NCI-H1930 (cell line): ENCODE measurements at places on chromosomes 11 and 22.

DNA sequence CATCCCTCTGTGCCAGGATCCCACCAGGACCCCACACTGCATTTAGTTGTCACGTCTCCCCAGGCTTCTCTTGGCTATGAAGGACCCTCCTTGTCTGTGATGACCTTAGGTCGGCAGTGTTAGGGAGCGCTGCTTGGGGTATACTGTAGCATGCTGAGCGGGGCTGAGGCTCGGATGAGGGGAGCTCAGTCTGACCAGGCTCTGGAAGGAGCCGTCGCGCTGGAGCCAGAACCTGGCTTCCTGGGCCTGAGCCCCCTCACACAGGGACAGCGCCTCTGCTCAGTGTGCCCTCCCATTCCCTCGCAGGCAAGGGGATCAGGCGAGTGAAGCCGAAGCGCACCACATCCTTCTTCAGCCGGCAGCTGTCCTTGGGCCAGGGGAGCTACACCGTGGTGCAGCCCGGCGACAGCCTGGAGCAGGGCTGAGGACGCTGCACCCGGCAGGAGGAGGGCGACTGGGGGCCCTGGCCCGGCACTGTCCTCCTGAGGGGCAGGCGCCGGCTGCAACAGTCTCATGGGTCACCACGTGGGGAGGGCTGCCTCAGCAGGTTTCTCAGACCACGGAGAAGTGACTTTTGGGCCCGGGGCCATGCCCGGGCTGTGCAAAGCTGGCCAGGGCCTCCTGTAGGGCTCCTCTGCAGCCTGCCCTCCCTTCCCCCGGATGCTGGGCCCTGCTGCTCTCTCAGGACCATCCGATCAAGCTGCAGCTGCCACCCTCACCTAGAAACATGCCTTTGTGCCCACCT, 11.5 kb upstream of the NEAT1 start:
- DNase-seq = no peak

- DNase-seq = no peak
Observed at GRCh38 chr22:35051013-35051535, 14.9 kb upstream of the ISX start.

- no peak for DNase-seq
Observed at GRCh38 chr11:45400591-45400990, 114.5 kb upstream of the SYT13 start.

DNA sequence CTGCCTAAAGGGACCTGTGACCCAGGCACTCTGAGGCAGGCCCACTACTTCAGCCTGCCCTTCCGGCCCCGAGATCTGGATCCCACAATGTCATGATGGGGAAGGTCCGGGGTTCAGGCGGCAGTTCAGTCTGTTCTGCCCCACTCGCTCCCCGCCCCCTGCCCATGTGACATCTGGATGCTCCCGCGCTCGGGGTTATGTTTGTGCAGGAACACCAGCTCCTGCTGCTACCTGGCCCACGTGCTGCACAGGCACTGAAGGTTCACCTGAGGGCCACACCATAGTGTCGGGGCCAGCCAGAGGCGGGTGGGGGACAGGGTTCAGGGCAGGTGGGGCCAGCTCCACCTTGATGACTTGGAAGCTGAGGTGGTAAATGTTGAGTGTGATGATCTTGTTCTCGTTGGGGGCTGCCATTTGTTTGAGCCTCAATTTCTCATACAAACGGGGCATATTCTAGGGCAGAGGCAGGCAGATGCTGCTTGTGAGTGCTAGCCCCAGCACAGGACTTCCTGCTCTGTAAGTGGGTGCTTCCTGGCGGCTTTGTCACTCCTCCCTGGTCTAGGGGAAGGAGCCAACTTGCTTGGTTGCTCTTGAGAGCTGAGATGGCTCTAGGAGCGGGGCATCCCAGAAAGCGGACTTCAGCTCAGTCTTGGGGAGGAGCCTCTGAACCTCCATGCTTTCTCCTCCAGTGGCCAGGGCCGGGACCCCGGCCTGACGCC, 4.4 kb upstream of the SIPA1 start:
- DNase-seq = no peak

GRCh38 chr11:124669193-124669592, 4.3 kb downstream of the SIAE start:
- no peak for DNase-seq

GRCh38 chr22:50115693-50116092, 25.9 kb downstream of the MOV10L1 start:
- DNase-seq = no peak

GRCh38 chr11:64007629-64008282, 21.5 kb downstream of the OTUB1 start:
- DNase-seq = no peak

DNA sequence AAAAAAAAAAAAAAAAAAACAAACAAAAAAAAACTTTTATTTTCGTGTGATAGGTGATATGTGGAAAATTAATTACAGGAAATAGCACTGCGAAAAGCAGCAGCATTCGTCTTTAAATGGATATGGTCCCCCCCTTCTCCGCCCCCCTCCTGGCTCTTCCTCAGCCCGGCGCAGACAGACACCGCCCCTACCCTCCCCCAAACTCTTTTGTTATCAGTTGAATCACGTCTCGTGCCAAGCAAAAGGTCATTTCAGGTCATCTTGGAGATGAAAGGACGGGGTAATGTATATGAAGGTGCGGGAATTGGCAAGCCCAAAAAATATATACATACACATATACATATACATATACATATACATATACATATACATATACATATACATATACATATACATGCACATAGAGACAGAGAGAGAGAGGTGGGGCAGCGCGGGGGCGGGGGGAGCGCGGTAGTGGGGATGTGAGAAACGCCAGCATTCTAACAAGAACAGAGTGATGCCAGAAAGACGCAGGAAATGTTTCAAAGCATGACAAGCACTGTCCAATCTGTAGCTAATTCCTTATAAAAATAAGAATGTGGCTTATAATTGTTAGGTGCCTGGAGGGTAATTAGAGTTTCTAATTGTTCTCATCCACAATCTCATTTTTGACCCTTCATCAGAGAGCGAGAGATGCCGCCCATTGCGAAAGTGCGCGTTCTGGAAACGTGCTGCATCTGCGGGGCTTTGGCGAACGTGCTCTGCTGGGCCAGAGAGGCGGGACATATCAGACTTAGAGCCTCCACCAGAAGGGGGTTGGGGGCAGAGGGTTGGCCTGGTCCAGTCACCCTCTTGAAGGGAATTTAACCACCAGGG, 214.5 kb upstream of the UBASH3B start:
- no peak for DNase-seq

- no peak for DNase-seq
Observed at GRCh38 chr22:49312601-49313000, 515.1 kb downstream of the BRD1 start.

DNA sequence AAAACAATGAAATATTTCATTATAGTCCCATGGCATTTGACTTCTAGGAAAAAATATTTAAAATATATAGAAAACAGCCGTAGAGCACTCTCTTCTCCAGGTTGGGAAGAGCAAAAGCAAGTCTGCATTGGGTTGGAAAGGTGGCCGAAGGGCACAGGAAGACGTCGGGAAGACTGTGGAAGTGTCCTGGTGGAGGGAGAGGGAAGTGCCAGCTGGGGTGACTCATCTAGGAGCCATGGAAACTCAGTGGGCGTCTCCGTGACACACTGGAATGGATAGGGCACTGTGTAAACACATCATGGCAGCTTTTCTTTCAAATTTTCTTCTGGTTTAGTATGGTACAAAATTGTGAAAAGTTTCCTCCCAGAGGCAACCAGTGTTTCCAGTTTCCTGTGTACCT, 12.7 kb downstream of the GTPBP1 start:
- no peak for DNase-seq

- DNase-seq = no peak
Observed at GRCh38 chr11:68430801-68431200, 29.8 kb upstream of the PPP6R3 start.

DNA sequence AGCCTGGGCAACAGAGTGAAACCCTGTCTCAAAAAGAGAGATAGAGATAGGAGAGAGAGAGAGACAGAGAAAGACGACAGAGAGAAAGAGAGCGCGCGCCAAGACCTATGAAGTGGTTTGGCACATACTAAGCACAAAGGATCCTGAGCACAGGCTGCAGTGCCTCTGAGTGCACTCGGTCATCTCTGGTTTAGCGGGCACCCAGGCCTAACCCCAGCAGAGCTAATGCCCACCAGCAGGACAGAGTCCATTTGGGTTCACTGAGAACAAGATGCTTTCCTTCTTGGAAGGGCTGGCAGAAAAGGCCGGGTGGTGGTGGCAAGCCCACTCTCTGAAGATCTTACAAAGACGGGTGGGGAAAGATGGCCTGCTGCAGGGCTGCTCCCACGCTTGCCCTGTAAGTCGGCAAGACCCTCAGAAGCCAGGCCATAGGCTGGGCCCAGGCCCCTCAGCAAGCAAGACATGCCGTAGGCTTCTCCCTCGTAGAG, 3.3 kb downstream of the SCARF2 start:
- no peak for DNase-seq

DNA sequence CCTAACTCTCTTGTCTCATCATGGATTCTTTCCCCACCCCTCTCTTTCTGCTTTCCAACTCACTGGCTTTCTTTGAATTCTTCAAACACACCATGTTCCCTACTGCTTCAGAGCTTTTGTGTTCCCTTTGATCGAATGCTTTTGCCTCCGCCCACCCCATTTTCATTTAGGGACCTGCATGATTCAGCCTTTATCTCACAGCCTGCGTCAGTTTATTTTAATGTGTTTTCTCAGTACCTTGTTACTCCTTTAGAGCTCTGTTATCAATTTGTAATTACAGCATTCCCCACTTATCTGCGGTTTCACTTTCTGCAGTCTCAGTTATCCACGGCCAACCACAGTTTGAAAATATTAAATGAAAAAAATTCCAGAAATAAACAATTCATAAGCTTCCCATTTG, 451.3 kb downstream of the METTL15 start:
- DNase-seq = no peak

DNA sequence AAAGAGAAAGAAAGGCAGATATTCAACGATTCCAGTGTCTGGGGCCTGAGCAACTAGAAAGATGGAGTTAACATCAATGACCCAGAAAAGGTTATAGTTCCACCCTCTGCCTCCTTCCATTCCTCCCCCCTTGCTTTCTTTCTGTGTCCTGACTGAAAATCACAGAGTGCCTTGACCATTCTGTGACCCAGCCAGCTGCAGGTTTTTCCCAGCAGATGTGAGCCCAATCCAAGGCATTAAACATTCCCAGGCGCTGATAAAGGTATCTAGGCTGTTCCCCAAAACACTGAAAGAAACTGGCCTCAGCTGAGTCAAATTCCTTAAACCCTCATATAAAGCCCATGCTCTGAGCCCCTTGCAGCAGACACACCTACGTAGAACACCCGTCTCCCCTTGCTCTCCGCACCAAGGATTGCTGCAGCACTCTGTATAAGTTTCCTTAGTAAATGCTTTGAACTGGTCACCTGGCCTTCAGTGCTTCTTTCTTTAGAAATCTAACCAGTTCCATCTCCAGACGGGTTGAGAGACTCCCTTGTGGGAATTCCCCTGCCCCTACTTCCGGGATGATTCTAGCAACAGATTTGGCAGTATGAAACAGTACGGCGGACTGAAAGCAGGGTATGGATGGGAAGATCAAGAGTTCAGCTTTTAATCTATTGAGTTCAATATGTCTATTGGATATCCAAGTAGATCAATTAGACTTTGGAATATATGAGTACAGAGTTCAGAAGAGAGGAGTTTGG, 48.8 kb upstream of the ZC3H12C start:
- no peak for DNase-seq

DNA sequence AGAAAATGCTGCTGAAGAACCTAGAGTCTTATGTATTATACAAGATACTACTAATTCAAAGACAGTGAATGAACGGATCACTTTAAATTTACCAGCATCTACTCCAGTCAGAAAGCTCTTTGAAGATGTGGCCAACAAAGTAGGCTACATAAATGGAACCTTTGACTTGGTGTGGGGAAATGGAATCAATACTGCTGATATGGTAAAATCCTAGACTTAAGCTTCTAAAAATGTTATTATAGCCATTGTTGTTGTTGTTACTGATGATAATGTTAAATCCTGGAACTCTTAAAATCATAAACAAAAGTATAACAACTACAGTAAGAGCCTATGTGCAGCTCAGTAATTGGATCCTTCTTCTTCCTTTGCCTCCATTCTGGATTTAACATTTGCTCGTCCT, 38.4 kb downstream of the USP47 start:
- DNase-seq = no peak

- DNase-seq = no peak
Observed at GRCh38 chr11:83661491-83662350, 375.6 kb upstream of the CCDC90B start.

- no peak for DNase-seq
Observed at GRCh38 chr11:111694851-111695250, 71.3 kb downstream of the PPP2R1B start.

DNA sequence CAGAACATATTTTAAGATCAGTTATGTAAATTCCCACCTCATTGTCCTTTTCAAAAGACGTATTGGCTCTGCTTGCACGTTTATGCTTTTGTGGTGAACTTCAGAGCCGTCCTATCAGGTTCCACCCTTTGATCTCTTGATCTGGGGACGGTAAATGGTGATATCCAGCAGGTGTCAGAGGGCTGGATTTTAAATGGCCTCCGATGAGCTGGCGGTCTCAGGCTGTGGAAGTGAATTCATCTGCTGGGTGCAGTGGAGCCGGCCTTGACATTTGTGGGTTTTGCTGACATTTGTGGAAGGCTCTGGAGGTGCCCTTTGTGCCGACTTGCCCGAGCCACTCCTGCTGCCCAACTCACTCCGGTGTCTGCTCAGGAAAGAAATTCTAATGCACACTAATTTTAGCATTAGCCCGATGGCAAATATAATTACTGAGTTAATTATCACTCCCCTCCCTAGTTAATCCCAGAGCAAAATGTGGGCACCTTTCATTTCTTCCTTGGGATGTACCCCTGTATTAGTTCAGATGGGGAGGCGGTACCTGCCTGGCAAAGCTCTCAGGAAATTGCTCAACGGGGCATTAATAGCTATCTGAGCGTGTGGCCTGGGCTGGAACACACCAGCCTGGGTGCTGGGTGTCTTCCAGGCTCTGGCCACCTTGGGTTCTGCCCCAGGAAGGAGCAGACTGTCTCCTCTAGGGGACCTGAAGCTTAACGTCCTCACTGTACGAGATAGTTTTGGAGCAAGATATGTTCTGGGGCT, 9.1 kb downstream of the LRP5 start:
- no peak for DNase-seq

- no peak for DNase-seq
Observed at GRCh38 chr11:72443016-72443415, 8.7 kb upstream of the CLPB start.

DNA sequence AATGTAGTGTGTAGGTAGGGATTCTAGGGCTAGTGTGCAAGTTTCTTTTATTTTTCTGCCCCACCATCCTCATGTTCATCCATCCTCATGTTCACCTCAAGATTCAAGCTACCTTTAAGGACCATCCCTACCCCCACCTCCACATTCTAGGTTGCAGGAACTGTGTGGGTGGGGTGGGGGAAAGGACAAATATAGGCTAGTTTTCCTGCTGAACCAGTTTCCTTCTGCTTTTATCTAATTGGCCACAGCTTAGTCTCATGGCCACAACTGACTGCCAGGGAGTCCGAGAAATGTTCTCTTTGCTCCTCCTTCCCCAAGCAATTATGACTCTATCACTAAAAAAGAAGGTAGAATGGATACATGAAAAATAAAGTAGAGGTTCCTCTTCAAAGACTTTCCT, 179.0 kb upstream of the LARGE1 start:
- DNase-seq = no peak
